ENCODE measurements at places on chromosomes 6 and 20.

GRCh38 chr6:108738684-108739416 is 109.4 kb upstream of the ARMC2 start:
- DNase-seq, result no peak

DNA sequence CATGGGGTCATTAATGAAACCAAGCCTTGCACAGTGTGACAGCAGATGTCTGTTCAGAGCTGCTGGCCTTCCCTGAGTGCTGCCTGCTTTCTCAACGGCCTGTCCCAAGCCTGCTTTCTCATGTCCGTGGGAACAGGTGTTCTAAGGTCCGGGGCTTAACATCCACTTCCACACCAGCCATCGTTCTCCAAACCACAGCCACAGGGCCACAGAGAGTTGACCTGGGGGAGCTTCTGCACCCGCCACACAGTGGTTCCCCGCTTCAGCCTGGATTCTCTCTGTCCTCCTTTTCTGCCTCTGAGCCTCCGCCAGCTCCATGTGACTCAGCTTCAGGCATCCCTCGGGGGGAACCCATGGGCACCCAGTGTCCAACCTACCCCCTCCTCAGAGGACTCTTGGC is 26.9 kb upstream of the PPP1R3G start:
- no peak for DNase-seq

DNA sequence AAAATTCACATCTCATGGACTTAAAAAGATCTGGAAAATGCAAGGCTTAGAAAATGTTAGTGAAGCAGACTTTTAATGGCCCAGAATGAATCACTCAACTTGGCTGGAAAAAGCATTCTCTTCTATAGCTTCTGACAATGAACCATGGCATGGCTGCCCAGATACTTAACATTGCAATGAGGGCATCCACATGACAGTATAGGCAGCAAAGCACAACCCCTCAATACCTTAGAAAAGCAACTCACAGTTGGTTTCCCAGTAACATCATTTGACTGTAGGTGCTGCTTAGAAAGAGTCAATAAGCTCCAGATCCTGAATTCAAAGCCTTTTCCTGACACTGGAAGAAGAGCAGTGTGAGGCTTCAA is 155.8 kb downstream of the EYA4 start:
- no peak for DNase-seq

DNA sequence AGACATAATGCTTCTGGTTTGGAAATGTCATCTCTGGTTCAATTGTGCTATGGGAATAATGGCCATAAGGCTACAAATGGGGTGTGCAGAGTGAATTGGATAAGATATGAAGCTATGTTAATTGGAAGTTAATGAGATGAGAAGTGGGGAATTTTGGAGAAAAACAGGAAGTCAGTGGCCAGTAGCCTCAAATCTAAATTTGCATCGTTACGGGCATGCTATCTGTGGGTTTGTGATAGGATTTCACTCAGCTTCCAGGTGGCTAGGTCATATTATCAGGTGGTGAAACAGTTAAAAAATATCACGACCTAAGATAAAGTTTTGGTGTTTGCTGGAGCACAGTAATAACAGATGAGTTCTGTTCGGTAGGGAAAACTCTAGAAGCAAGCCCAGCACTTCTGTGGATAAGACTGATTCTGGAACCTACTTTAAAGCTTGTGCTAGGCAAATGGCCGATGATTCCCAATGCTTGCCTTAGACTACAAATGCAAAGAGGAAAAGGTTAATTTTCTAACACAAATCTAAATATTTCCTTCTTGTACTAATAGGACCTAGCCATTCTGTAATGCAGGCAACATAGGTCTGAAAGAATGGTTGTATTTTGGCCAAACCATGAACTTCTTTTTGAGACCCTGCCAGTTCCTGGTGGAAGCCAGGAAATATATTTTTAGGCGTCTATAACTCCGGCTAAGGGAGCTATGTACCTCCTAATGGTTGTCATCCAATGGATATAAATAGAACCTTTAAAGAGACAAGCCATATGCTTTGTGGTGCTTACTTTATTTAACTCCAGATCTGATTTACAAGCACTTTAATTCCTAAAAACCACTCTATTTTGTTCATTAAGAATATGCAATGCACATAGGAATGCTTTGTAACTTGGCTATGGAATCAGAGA is 111.0 kb downstream of the PLCB1 start:
- DNase-seq, result no peak

GRCh38 chr6:136102991-136103688 is 147.0 kb downstream of the MTFR2 start:
- DNase-seq, result no peak

DNA sequence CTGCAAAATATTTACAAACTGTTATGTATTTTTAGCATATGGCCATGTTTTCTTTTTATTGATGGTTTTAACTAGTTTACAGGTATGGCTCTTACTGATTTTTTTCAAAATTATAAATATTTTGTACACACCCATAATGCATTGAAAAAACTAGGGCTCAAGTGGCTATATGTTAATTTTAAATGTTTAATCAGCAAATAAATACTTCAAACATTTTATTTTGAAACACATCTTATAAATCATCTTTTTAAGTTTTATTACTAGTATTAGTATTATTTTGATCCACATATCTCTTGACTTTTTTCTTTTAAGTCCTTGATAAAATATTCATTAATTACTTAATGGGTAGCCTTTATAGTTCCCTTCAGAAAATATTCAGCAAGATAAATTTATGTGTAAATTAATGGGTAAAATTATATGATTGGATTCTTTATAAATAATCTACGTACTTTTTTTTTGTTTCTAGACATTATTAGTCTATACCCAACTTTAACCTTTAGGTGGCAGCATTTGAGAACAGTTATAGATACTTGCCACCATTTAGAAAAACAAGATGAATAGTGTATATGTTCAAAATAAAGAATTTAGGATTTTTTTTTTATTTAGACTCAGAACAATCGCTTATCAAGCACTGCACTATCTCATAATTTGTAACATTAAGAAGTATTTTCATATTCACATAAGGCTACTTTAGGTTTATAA is 241.9 kb downstream of the ADGRB3 start:
- no peak for DNase-seq

GRCh38 chr20:47810116-47810677 is 24.9 kb upstream of the SULF2 start:
- DNase-seq, result no peak

GRCh38 chr6:1315560-1316386 is 3.9 kb downstream of the FOXQ1 start:
- no peak for DNase-seq

GRCh38 chr6:52087498-52087999 is at the start of gene PKHD1:
Gene PKHD1 (minus strand): TSS chr6:52087613. CDS start chr6:52084933, 2,680 bp downstream.
- DNase-seq, result no peak

GRCh38 chr20:41425180-41425884 is 58.7 kb upstream of the EMILIN3 start:
- no peak for DNase-seq

- no peak for DNase-seq
Measured at GRCh38 chr6:44094403-44095242, 32.6 kb downstream of the MRPL14 start.

Measured in stimulated activated naive CD8-positive, alpha-beta T cell treated with anti-CD3 and anti-CD28 coated beads, Interleukin-15, Interleukin-2, amounts not matched to agents 100 U/mL and 50 U/mL, for 24 hours (primary cell).